Cortex of kidney (tissue), 1 donor: ENCODE measurements at places on chromosomes 7 and 10.

- DNase-seq: no peak
Observed at GRCh38 chr7:20359341-20359963, 28.8 kb downstream of the ITGB8 start.

DNA sequence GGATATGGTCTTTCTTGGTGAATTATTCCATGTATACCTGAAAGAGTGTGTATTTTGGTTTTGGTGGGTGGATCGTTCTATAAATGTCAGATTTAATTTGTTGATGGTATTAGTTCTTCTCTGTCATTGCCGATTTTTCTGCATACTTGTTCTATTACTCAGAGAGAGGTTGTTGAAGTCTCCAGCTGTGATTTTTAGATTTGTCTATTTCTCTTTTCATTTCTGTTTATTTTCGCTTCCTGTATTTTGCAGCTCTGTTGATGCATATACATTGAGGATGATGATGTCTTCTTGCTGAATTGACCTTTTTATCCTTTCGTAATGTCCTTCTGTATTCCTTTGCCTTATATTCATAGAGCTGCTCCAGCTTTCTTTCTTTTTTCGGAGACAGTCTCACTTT is 12.1 kb upstream of the BHLHA15 start:
- DNase-seq: no peak

- no peak for DNase-seq
Observed at GRCh38 chr10:344582-345200, 209.4 kb downstream of the ZMYND11 start.

GRCh38 chr10:8059191-8059936 is 4.9 kb downstream of the GATA3 start:
- no peak for DNase-seq

DNA sequence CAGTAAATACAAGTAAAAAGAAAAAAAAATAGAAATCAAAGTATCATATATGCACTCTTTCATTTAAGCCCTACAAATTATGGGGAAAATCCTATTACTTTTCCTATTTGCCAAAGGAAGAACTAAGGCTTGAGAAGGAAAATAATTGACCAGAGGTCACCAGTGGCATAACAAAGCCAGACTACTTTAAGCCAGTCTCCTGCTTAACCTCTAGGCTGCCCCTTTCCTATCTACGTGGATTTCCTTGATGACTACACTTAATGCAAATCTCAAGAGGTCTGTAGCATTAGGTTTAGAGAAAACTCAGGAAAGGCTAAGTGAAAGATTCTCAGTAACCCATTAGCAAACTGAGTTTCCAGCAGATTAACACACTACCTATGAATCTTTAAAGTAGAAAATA is 49.8 kb downstream of the TPK1 start:
- DNase-seq: no peak

- DNase-seq: no peak
Observed at GRCh38 chr7:78139335-78139734, 340.8 kb downstream of the PHTF2 start.

DNA sequence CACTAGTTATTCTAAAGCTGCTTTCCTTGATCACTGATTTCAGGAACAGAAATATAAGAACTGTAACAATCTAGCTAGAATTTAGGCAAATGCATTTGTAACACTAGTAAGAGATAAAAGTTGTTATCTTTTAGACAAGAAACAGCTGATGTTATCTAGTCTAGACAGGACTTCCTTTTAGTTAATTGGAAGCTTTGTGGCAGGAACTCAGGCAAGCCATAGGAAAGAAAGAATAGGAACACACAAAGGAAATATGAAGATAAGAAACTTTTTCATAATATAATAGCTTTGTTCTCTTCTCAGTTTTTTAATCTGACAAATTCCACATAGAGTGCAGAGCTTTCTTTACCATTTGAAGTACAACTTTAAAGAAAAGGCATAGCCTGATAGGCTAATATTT is 59.0 kb upstream of the AGR3 start:
- no peak for DNase-seq

GRCh38 chr7:36085096-36085495 is 68.0 kb upstream of the EEPD1 start:
- DNase-seq: no peak

GRCh38 chr10:17026686-17027485 is 102.7 kb downstream of the CUBN start:
- no peak for DNase-seq

DNA sequence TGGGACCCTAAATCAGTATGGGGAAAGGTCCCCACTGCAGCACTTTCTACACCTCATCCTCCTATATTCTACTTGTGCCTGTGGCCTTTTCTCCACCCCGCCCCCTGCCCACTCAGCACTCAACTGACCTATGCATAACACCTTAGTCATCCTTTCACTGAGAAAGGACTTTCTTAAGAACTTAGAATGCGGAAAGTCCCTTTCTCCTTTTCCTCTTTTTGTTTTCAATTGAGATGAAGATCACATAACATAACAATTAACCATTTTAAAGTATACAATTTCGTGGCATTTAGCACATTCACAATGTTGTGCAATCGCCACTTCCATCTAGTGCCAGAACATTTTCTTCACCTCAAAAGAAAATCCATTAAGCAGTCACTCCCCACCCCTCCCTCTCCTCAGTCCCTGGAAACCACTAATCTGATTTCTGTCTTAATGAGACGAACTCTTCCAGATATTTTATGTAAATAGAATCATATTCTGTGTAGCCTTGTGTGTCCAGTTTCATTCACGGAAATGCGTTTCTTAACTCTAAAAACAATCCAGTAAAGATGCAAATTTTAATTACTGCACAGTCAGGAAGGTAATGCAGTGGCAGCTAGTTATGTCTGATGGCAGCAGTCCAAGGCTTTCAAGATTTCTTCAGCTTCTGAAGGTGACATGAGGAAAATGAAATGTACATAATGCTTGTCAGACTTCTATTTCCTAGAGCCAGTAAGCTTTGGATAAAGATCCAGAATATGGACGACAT is 41.7 kb downstream of the FAS start:
- DNase-seq: no peak

DNA sequence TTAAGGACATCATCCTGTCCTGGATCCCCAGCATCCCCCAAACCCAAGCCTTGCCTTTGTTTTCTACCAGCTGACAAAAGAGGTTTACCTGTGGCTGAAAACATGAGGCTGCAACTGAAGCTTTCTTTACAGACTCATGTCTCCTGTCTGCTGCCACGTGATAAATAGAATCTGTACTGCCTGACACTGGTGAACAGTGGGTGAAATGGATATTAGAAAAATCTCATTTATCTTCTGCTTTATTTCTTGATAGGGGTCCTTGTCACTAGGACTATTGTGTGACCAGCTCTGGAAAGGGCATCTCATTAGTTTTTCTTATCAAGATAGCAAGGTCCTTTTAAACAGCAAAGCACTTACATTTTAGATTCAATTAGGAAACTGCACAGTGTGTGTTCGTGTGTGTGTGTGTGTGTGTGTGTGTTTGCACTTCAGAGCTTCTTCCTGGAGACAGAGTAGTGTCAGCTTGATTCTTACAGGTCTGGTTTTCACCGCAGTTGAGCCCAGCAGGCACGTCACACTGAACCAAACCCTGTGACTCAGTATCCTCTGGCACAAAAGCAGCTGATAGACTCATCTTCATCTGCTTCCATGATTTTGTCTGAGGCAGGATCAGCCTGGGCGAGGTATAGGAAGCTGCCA is 373.5 kb upstream of the CELF2 start:
- DNase-seq: no peak

GRCh38 chr7:87413029-87413428 is 62.5 kb downstream of the ABCB4 start:
- DNase-seq: no peak

DNA sequence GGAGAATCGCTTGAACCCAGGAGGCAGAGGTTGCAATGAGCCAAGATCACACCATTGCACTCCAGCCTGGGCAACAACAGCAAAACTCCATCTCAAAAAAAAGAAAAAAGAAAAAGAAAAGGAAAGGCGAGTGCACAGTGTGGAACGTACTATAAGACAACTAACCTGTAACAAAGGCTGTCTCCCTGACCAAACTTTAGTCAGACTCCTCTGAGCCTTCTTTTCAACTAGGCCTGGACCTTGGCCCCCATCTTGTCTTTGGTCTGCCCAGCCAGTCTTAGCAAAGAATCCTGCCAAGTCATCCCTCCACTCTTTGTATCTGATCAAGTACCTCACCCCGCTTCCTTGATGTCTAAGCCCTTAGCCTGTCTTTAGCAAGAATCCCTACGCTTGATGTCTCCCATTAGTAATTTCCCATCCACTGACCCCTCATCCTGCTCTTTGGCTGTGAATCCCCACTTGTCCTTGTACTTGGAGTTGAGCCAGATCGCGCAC is 68.9 kb upstream of the KDM7A start:
- DNase-seq: no peak

DNA sequence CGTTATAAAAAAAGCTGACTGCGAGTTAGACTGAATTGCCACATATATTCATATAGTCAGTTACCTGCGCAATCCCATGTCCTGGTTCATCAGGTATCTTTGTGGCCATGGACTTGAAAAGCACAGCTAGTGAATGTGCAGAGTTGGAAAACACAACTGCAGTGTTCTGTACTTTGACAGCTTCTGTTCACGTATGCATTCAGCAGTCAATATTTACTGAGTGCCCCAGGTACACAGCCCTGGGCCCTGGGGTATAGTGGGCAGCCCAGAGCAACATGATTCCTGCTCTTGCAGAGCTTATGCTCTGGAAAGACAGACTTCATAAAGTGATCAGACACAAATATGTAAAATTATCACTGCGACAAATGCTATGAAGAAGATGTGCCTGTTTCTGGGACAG is 313.9 kb downstream of the PHTF2 start:
- no peak for DNase-seq

GRCh38 chr10:131901181-131901829 is 497 bp downstream of the PPP2R2D start:
- no peak for DNase-seq

DNA sequence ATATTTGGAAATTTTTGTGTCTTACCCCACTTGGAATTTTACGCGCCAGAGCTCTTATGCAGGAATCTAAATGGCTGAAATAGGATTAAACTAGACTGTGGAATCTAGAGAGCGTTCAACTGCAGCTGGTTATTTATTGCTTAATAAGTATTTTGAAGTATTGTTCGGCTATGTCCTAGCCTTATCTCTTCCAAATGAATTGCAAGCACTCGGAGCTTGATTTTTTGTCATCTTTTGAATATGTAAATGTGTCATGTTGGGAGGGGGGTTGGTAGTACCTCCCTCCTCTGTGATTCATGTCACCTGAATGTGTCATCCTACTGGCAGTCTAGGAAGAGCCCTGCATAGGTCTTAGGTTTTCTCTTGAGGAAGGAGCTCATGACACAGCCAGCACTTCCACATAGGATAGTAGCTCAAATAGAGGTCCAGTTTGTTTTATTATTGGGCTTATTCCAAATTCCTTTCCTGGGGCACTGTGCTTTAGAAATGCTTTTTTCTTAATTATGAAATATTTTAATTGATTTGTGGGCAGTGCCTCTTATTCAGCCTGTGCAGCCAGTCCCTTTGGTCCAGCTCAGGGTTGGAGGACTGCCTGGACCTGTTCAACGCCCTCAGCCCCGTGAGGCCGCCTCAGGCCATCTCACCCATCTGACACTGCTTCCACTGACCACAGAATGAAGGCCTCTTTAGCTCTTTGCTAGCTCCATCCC is 22.5 kb upstream of the TRIL start:
- DNase-seq: no peak

DNA sequence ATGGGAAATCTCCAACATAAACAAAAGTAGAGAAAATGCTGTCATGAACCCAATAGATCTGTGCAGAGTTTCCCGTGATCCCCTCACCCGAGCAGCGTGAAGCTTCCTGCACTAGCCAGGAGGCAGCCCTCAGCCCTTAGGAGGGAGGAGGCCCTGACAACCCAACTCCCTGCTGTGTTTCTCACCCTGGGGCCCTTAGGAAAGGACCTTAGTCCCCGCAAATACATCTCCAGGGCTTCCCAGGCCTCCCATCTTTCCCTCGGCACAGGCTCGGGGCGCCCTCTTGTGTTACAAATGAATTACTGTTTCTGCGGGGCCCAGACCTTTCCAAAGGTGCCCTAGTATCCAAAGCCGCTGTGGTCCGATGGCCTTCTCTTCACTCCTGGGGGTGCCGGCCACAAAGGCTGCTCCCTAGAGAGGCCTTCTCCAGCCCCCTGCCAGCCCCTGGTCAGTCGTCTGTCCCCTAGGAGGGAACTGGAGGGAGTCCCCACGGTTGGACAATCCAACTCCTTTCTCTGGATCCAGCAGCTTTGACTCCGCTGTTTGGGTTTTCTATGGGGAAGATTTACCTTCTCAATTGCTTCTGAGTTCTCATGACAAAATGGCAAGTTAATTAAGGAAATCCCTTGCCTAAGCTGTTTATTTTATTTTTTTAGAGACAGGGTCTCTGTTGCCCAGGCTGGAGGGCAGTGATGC is 49.9 kb upstream of the SH2B2 start:
- no peak for DNase-seq

GRCh38 chr7:2982831-2983230 is 60.8 kb downstream of the CARD11 start:
- no peak for DNase-seq

- DNase-seq: no peak
Observed at GRCh38 chr10:19119191-19119590, 70.6 kb downstream of the MALRD1 start.

- DNase-seq: no peak
Observed at GRCh38 chr7:66597461-66597860, 31.2 kb upstream of the KCTD7 start.

- no peak for DNase-seq
Observed at GRCh38 chr10:103842605-103843004, 12.8 kb downstream of the SH3PXD2A start.

GRCh38 chr10:97411406-97411805 is 10.3 kb upstream of the RRP12 start:
- DNase-seq: no peak

GRCh38 chr7:120819861-120820260 is 38.1 kb downstream of the TSPAN12 start:
- DNase-seq: no peak

DNA sequence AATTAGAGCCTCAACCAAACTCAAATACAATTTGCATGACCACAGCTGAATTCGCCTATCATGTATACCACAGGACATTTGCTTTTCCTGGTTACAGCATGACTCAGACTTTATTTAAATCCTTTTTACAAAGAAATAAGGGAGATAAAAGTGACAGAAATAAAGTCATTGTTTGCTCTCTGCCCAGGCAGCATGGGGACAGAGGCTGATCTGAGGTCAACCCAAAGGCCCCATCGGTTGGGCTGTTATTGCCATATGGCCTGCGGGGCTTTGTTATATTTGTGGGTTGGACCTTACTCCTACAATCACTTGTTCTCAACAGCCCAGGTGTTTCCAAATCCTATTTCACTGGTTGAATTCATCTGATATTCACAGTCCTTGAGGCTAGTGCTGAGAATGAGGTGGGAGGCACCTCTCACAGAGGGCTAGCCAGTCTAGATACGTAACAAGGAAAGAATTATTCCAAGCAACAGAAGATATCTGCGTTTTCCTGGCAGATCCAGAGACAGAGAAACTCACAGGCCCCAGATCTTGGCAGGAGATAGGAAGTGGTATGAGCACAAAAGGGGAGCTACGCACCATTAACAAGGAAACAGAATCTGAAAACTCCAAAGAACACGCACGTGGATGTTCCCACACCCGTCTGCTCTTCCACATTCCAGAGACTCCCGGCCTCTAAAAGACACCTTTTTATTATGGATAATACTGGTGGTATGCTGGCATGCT is 117.3 kb downstream of the HIPK2 start:
- no peak for DNase-seq
